Lung microvascular endothelial cell (primary cell): ENCODE measurements at places on chromosomes 2 and 18. TPM values are rescaled to one million over a fixed set of nuclear protein-coding genes. Genes with fewer than 3 reads are reported as not detected.

TCF4 gene
- total RNA-seq: 374 and 536 TPM in 2 replicates

EVX2 gene
- total RNA-seq: not detected in 2 replicates

SULT1C2 gene
- not detected in 2 replicates for total RNA-seq

PCARE gene
- not detected in 2 replicates for total RNA-seq

VWA3B gene
- total RNA-seq: not detected in 2 replicates
